ENCODE measurements at places on chromosomes 5 and 9.

GRCh38 chr5:172637740-172638139 is 3.3 kb upstream of the NEURL1B start:
- no peak for DNase-seq

- no peak for DNase-seq
Measured at GRCh38 chr9:137621131-137621757, 2.4 kb downstream of the EHMT1 start.

DNA sequence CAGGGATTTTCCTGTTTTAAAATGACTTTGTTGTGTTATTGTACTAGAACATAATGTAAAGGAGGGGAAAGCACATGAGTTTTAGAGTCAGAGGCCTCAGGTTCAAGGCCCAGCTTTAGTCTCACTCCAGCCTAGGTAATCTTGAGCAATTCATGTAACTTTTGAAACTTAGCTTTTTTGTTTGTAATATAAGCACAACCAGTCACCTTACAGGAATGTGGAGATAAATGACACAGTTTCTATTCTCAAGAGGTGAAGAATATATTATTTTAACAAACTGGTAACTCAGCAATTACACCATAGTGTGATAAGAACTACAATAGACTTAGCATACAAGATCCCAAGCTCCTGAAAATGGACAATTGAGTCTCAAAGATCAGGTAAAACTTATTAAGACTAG is 51.2 kb downstream of the ADAMTS19 start:
- no peak for DNase-seq

DNA sequence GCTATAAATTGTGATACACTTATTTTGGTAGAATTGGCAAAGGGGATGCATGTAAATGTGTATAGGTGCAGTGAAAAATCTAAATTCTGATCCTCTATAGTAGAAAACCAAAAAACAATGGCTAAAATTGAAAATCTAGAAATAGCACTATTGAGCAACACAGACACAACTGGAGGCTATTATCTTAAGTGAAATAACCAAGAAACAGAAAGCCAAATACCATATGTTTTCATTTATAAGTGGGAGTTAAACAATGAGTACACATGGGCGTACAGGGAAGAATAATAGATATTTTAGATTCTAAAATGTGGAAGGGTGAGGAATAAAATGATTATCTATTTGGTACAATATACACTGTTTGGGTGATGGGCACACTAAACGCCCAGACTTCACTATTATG is 183.2 kb upstream of the TUSC1 start:
- no peak for DNase-seq

- DNase-seq = peak; percentile 0
Measured at GRCh38 chr5:127400539-127400938, 109.9 kb downstream of the MEGF10 start.

GRCh38 chr9:31574006-31574765 is 810.3 kb upstream of the ACO1 start:
- peak; percentile 77 for DNase-seq
